ENCODE measurements at places on chromosomes 13 and 19.

DNA sequence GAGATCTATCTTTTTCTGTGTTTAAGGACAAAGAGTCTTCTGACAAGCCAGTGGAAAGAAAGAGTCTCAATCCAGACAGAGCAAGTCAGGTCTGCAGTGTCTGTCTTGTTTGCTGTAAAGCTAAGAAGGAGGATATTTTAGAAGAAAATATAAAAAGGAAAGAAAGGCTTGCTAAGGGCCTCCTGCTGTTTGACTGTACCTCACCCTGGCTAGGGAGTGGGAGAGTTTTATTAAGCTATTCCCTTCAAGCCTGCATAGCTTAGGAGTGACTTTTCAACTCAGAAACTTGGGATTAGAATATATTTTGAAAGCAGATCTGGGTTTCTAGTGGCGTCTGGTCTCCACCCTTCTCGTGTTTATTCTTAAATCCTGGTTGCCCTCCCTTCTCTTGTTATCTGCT, 460.0 kb downstream of the COG6 start:
- no peak for DNase-seq

DNA sequence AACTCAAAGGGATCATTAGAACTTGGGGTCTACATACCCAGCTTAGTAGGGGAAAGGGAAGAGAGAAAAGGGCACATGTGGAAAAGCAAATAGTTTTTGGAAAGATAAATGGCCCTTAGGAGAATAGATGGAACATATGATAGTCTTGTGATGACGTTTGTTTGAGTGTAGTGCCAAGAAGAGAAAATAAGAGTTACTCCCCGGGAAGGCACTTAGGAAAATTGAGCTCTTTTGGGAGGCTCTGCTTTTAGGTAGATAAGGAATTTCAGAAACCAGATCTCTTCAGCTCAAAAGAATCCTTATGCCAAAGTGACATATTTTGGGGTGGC, 44.8 kb upstream of the SERTM1 start:
- DNase-seq: no peak

- no peak for DNase-seq
These were observed 1287.1 kb downstream of the PCDH9 start for GRCh38 chr13:65943024-65943423.

DNA sequence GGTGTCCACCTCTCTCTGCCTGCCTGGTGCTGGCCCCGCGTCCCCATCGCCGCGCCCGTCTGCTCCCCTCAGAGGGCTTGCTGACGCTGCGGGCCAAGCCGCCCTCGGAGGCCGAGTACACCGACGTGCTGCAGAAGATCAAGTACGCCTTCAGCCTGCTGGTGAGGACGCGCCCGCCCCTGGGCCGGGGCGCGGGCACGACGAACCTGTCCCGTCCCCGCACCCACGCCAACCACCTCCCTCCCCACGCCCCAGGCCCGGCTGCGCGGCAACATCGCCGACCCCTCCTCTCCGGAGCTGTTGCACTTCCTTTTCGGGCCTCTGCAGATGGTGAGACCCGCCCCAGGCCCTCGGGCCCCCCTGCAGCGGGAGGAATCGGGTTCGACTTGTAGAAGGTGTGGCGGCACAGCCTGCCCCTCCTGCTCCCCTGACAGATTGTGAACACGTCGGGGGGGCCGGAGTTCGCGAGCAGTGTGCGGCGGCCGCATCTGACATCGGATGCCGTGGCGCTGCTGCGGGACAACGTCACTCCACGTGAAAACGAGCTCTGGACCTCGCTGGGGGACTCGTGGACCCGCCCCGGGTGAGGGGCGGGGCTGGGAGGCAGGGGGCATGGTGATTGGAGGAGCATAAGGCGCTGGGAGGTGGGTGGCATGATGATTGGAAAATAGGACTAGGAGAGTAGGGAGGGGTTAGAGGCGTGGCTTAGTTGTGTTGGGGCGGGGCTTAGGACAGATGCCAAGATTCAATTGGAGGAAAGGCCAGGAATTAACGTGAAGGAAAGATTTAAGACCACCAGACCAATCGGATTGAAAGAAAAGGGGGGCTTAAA, 6.6 kb downstream of the EPS8L1 start:
- DNase-seq: no peak

DNA sequence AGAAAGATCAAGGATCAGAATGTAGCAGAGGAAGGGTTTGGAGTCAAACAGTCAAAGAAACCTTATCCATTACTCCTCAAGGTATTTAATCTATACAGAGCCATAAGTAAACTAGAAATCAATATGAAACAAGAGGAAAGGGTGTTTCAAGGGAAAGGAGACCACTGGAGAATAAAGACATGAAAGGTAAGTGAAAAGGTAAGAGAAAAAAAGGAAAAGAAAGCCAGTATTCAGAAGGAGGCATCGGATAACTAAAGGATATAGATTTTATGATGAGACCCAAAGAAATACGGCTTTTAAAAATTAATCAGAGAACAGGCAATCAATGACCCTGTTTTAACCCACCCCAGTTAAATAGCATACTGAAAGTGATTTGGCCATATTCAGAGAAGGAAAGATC, 438.7 kb upstream of the MIR17HG start:
- DNase-seq: no peak

- no peak for DNase-seq
These were observed 1280.0 kb downstream of the EFNB2 start for GRCh38 chr13:105255472-105255871.

- DNase-seq: no peak
These were observed 8.1 kb downstream of the MRPL4 start for GRCh38 chr19:10260141-10260584.

DNA sequence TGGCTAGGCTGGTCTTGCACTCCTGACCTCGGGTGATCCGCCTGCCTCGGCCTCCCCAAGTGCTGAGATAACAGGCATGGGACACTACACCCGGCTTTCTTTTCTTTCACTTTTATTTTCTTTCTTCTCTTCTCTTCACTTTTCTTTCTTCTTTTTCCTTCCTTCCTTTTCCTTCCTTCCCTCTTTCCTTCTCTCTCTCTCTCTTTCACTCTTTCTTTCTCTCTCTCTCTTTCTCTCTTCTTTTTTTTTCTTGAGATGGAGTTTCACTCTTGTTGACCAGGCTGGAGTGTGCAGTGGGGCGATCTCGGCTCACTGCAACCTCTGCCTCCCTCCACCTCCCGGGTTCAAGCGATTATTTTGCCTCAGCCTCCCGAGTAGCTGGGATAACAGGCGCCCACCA, 812 bp upstream of the ZNF493 start:
- DNase-seq: no peak

DNA sequence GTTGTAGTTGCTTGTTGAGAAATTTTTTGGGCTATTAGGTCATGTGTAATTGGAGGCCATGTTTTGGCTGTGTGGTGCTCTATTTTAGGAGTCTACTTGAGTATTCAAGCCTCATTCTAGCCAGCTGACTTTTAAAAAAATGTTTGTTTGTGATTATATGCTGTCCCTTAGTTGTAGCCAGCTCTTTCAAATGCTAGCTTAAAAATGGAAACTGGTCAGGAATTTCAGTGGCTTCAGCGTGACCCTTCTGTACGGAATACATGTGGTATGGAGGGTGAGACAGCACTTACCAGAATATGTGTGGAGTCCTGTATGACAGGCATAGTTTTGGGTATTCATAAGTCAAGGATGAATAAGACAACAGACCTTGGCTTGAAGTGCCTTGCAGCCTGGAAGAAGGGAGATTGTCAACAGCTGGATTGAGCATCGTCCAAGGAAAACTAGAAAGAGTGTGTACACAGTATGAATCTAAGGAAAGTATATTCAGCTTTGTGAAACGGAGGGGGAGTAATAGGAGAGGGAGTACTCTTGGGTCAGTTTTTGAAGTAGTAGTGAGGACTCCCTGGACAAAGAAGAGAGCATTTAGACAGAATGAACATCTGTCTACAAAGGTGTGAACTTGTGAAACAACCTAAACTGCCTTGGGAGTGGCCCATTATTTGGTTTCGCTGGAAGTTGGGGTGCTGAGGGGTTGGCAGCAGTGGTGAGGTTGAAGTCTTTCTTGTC, 20.0 kb upstream of the WTIP start:
- no peak for DNase-seq

GRCh38 chr19:56383826-56384605, 9.3 kb downstream of the ZNF582 start:
- DNase-seq: no peak

All from HCEC 1CT (cell line).